Dermis blood vessel endothelial cell (primary cell): ENCODE measurements at places on chromosomes 16 and 17.

- peak; percentile 60 for DNase-seq
Measured at GRCh38 chr16:23564575-23565363, 7.2 kb downstream of the UBFD1 start.

DNA sequence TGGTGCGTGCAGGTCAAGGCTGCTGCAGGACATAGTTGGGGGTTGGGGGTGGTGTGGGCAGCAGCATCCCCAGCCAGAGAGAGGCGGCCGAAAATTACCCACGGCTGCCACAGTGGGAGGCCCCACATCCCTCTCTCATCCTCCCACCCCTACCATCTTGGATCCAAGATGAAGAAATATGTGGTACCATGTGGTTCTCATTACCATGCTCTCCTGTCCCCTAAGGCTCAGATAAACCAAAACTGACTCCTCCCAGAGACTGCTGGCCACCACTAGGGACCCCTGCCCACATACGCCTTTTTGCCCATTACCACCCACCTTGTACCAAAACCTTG lies 120.4 kb downstream of the HIC1 start:
- DNase-seq: no peak

DNA sequence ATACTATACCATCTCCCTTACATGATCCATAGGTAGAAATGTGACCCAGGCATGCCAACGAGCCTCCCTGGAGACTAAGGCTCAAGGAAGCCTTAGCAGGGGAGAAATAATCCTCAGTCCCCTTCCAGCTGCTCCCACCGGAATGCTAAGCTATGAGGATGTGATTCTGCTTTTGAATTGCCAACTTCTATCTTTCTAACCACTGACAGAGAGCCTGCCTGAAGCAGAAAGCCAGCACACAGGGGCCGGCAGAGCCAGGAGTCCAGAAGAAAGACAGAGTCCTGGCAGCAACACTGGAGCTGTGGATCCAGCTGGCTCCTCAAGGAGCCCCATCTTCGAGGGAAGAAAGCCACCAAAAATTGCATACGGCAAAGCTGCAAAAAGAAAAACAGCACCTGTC lies 579.6 kb upstream of the CDH5 start:
- no peak for DNase-seq

DNA sequence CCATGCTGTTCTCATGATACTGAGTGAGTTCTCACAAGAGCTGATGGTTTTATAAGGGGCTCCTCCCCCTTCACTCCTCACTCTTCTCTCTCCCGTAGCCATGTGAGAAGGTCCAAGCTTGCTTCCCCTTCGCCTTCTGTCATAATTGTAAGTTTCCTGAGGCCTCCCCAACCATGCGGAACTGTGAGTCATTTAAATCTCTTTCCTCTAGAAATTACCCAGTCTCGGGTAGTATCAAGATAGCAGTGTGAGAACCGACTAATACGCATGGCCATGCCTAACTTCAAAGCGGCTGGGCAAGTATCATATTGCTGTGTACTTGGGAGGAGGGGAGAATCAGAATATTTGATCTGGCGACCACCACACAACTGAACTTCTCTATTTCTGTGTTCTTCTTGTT lies 88.3 kb downstream of the PRKCB start:
- DNase-seq: no peak

GRCh38 chr17:40178660-40179059 lies 1.4 kb downstream of the RAPGEFL1 start:
- no peak for DNase-seq

DNA sequence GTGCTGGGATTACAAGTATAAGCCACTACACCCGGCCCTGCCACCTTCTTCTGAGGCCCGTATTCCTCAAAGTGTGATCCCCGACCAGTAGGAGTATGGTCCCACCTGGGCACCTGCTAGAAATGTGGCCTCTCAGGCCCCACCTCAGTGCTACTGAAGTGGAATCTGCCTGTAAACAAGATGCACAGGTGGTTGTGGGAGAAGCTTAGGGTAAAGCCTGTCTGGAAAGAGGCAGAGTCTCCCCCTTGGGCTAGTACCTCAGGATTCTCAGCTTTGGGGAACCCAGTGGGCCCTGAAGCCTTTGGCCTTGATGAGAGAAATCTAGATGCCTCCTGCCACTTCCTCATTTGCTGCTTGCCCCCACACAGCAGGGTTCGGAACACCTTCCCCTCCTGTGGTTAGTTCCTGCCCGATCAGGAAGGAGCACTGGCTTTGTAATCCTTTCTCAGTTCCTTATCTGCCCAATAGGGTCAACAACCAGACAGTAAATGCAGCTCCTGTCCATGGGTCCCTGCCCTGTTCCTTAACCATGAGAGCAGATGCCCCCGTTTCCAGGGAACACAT lies 25.2 kb downstream of the TK2 start:
- DNase-seq: peak; percentile 41

GRCh38 chr16:67883872-67884261 lies 818 bp upstream of the NRN1L start:
- peak; percentile 74 for DNase-seq

DNA sequence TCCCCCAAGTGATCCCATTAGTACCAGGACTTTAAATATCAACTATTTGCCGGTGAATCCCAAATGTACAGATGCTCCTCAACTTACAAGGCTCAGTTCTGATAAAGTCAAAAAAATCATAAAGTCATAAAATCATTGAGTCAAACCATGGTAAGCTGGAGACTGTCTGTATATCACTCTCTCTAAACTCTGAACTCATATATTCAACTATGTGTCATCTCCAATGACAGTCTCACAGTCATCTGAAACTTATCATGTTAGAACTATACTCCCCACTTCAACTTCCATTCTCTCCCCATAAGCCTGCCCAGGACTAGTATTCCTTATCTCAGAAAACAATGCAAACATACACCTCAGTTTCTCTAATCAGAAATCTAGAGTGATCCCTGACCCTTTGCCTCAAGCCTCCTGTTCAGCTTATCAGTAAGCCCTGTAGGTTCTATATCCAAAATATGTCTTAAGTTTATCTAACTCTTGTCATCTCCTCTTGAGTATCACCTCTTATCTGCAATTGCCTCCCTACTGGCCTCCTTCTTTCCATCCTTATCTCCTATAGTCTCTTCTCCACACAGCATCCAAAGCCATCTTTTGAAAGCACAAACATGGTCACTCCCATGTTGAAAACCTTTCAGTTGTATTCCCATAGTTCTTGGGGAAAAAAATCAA lies 55.0 kb downstream of the SSH2 start:
- DNase-seq: no peak

GRCh38 chr17:56119191-56119590 lies 34.1 kb upstream of the ANKFN1 start:
- DNase-seq: no peak

- no peak for DNase-seq
Measured at GRCh38 chr17:44922136-44922535, 6.8 kb upstream of the GFAP start.

GRCh38 chr16:86073763-86074493 lies 175.0 kb downstream of the IRF8 start:
- no peak for DNase-seq

DNA sequence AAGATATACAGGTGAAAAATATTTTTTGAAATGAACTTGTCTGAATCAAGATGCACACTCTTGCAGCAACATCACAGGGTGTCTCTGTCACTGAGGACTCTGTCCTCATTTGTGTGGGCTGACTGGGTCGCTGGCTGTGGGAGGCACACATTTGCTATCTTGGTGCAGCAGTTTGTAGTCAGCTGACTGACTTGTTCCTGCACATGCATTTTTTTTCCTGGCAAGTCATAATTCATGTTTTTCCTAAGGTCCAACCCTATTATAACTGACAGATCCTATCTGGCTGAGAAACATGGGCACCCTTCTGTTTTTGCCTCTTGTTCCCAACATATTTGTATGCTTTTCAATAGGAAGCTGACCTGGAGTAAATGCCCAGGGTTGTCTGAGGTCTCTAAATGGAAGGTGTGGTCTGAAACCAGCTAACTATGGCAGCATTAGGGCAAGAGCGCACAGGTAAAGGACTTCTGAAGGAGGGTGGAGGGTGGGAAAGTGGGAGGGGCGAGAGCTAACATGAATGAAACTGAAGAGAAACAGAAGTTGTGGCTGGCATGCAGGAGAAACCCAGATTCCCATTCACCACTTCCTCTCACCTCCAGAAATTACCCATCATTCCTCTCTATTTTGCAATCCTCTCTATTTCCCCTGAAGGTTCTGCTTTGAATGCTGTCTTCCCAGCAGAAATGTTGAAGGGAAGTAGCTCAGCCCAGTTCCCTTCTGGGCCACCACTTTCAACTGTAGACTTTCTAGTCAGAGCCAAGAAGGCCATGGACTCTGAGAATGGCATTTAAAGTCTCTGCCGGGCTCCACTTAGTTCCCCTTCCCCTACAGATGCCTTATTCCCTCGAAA lies 166.1 kb downstream of the PRKCA start:
- DNase-seq: peak; percentile 25

- DNase-seq: no peak
Measured at GRCh38 chr16:31083081-31083480, 5.7 kb downstream of the PRSS53 start.

GRCh38 chr16:11201498-11202259 lies 54.3 kb downstream of the SOCS1 start:
- peak; percentile 87 for DNase-seq

DNA sequence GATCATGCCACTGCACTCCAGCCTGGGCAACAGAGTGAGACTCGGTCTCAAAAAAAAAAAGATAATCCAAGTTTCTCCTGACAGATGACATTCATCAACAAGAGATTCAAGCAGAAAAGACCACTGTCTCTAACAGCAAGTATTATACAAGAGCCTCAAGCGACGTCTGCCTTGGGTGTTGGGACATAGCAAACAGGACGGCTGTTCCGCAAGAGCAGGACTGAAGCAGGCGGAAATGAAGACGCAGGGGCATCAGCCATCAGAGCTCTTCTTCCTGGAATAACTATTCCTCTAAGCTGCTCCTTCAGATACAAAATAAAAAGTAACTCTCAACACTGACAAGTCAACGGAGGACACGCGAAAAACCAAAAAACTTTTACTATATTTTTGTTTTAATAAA lies 54.0 kb downstream of the ANKRD11 start:
- DNase-seq: no peak

GRCh38 chr16:65121870-65122723 lies at the start of gene CDH11:
CDH11 (minus strand) TSS chr16:65122063; CDS start chr16:65004869, 117,194 bp downstream.
- no peak for DNase-seq
